ENCODE measurements at places on chromosomes 1 and 21.

DNA sequence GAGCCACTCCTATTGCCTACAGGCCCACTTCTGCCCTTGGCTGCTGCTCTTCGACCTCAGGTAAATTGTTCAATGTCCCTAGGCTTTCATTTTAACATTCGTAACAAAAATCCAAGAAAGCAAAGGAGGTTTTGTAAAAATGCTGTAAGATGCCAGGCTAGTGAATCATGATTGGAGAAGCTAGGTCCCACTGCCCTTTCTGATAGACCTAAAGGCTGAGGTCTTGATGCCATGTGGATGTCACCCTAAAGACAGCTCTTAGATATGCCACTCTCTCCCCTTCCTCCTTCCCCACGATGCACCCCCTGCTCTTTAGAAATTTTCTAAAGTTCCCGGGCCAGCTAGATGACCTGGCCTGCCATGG is 9.9 kb upstream of the TMEM39B start:
- DNase-seq = no peak

DNA sequence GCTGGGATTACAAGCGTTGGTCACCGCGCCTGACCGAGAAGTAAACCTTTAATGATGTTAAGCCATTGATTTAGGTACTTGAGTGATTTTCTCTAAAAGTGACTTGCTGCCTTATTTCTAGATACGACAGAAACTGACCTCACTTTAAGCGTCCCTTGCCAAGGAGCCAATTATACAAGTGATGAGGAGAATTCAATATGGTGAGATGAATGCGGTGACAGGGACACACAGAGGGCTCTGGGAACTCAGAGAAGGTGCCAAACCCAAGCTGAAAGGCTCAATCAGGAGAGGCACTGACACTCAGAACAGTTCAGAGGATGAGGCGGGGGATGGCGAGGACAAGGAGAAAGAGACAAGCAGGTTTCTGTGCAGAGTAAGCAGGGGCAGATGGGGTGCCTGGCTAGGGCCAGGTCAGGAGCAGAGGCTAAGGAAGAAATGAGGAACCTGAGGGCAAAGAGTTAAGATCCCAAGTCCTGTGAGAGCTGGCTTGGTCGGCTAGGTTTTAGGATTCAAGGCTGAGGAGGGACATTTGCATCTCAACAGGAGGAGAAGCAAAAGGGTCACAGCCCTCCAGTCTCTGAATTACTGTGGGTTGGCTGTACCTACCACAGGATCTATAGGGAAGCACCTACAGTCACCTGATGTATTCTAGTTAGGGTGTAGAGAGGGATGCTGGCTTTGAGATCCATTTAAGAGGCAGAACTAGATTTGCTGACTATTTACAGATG is 83.2 kb upstream of the USP24 start:
- DNase-seq = no peak

GRCh38 chr21:28916150-28916893 is 76.4 kb downstream of the LTN1 start:
- DNase-seq = no peak

GRCh38 chr1:220952961-220953643 is 73.9 kb downstream of the HLX start:
- DNase-seq = no peak

GRCh38 chr1:24949331-24949881 is 19.3 kb upstream of the RUNX3 start:
- DNase-seq = no peak

- DNase-seq = no peak
These were observed 98.7 kb upstream of the LHX8 start for GRCh38 chr1:75035536-75035935.

DNA sequence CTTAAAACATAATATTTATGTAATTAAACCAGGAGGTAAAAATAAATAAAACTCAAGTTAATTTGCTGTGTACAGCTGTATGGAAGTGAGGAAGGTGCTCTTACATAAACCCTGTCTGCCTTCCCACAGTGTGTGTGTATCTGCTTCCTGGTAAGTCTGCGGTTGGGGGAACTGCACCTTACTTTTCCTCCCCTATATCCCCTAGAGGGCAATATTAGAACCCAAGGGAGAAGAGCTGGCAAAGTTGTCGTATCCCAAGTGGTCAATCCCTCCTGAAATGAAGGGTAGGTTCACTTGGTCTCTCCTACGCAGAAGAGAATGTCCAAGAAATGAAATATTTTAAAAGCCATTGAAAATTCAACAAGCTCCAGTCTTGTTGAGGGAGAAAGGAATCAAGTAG is 17.8 kb upstream of the JAK1 start:
- no peak for DNase-seq

DNA sequence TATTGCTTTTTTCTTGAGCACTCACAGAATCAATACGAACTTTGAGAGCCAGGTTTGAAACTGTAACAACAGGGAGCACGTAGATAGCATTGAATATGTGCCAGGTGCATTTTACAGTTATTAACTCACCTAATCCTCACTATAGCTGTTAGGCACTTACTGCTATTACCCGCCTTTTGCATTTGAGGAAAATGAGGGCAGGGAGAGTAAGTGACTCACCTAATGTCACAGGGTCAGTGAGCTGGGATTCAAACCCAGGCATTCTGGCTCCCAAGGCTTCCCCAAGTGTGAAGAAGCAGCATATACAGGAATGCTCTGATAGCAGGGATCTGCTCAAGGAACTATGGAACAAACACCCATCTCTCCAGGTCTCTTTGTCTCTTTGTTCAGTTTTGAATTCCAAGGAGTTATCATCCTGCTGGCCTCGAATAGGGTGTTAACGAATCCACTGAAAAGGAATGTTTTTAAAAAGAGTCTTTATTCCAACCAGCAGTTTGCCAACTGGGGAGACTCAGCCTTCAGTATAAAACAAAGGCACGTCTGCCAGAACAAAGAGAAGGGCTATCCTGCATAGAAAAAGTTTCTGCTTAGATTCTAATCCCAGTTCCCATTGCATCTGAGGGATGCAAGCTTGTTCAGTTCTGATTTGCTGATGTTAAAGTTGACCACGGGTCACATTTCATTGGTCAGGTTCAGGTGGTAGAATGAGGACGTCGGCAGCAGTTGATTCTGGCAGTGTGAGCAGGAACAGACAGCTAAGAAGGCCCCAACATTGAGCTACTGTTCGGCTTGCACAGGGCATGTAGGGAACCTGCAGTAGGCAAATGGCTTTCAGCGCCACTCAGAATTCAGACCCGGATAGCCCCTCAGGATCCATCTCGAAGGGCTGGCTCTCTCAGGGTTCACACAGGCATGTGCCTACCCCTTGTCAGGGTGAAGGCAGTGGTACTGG is 22.1 kb downstream of the TRIM67 start:
- no peak for DNase-seq

- no peak for DNase-seq
These were observed 140.7 kb upstream of the PTBP2 start for GRCh38 chr1:96580920-96581319.

DNA sequence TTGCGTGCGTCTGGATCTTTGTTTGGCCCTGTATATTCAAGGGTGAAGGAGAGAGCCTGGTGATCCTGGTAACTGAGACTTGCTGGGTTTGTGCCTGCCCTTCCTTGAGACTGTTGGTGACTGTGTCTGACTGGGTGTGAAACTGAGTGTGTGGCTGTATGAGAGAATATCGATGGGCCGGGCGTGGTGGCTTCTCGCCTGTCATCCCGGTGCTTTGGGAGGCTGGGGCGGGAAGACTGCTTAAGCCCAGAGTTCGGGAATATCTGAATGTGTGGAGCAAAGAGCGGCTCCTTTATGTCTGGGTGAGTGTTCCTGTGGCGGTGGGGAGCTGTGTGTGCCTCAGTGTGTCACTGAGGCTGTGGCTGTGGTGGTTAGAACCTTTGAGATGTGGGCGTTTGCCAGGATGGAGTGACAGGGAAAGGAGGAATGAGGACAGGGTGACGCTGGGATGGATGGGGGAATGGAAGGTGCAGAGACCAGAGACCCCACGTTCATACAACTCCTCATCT is 2.7 kb upstream of the MARCKSL1 start:
- DNase-seq = no peak

- DNase-seq = no peak
These were observed 7.1 kb upstream of the GPX7 start for GRCh38 chr1:52595061-52595460.

DNA sequence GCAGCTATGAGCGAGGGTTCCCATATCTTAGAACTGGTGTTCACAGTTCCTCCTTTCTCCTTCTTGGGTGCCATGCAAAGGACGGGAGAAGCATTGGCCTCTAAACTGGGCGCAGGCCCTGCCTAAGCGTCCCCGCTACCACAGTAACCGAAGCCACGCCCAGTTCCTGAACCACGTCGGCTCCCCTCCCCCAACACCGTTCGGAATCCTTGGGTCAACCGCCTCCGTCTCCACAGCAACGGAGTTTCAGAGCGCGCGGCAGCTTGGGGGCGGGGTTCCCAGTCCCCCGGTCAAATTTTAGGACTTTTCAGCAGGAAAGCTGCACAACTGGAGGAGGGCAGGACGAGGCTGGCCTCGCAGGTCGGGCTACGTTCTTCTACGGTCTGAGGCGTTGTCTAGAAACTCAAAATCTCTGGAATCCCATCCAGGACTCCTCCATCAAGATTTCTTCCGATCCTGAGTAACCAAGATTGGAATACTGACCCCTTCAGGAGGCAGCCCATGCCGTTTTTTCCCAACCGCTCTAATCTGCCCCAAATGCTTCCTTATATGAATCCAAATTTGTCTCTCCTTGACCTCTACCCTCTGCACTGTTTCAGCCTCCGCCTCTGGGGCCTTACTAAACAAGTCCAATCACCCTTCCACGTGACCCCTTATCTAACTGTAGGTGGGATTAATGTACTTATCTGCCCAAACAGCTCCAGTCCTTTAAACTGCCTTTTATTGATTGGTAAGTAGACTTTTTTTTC is at the start of gene SPAG17:
Gene SPAG17 (minus strand): TSS at position 145 of the 749 bp plus-strand sequence. CDS start 71 bp downstream, at position 74.
- DNase-seq = no peak

Data from GM04503 (cell line).